Activated T-cell treated with anti-CD3 and anti-CD28 coated beads for 24 hours (primary cell): ENCODE measurements at places on chromosomes 6 and 20.

GRCh38 chr20:8386991-8387390 lies 254.9 kb downstream of the PLCB1 start:
- DNase-seq = no peak

GRCh38 chr6:158211273-158212055 lies 43.3 kb downstream of the GTF2H5 start:
- no peak for DNase-seq

- no peak for DNase-seq
Observed at GRCh38 chr6:110448846-110449540, 27.4 kb downstream of the SLC22A16 start.

DNA sequence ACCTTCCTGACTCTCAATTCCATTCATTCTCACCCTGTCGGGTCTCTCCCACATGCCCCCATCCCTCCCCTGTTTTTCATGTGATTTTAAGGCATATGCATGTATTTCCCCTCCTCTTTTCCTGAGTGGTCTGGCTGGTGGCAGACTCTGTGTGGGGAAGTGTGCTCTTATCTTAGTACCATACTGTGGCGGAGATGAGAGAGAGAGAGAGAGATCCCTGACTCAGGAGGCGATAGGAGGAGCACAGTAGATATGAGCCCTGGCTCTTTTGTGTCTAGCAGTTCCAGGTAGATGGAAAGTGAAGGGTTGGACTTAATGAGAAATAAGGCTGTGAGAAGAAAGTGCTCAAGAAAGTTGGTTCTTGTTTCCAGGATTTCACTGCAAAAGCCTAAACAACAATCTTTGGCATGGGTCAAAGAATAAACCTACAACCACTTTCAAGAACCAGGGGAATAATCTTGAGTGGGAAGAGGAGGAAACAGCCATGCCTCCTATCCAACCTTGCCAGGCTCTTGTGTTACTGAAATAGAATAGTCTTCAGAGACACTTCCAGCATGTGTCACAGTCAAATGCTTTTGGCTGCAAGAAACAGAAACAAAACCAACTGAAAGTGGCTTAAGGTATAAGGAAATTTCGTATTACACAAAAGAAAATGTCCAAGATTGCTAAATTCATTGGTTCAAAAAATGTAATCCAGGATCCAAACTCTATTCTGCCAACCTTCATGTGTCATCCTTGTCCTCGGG lies 123.8 kb upstream of the MYLIP start:
- no peak for DNase-seq

GRCh38 chr6:2124260-2124709 lies 121.1 kb downstream of the GMDS start:
- no peak for DNase-seq

DNA sequence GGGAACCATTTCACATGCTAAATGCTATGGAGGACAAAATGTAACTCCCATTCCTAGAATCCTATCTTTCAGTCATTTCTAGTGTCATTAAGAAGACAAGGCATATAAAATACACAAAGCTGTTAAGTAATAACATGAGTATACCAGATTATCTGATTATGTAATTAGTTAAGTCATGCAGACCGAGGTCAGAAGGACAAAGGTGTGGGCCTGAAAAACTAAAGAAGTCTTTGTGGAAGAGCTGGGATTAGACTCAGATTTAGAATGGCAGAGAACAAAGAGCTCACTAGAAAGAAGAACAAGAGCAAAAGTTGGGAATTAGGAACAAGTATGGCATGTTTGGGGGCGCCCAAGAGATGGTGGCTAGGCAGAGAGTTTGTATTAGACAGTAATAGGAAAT lies 37.0 kb downstream of the EFHC1 start:
- no peak for DNase-seq

DNA sequence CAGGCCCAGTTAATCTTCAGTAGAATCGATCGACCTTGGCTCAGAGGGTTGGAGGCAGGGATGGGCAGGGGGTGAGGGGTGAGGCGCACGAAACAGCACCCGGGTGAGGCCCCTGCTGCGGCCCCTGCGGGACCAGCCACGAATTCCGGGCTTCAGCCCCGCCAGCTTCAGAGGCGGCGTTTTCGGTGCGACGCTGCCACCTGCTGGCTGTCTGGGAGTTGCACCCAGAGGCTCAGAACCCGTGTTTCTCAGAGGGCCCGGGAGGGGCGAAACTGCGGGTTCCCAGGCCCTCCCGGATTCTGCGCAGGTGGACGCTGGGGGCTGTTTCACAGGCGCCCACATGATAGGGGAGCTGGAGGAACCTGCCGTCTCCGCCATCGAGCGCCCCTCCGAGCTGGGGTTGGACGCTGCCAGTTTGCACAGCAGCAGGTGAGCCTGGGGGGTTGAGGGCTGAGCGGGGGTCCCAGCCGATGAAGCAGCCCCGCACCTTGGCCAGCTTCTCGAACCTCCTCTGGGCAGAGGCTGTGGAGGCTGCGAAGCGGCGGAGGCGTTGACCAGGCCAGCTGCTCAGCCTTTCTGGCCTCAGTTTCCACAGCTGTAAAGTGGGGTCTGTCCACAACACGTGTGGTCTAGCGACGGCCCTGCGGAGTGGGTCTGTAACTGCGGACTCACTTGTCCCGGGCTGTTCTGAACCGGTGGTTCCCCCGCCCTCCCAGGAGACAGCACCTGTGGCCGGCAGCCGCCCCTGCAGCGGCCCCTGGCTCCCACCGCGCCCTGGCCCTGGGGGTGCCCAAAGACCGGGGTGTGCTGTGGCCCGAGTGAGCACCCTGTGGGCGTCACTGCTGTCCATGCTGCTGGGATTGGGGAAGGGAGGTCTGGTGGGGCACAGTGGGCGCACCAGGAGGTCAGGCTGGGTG lies 2.5 kb upstream of the BHLHE23 start:
- peak; percentile 74 for DNase-seq

- no peak for DNase-seq
Observed at GRCh38 chr20:50516935-50517816, 7.0 kb downstream of the PTPN1 start.

DNA sequence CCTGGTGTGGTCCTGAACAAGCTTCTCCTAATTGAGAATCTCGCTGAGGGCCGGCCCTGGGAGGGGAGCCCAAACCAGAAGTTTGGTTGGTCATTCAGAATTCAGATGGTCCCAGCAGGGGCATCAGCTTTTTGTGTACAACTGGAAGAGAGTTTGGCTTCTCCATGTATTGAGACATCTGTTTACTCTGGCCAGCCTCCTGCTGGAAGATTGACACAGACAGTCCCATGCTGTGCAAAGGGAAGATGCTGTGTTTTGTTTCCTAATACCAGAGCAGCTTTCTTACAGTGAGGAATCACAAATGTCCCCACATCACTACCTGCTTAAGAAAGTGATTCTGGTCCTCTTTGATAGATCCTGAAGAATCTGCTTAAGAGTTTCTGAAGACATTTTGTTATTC lies 97.8 kb downstream of the PLEKHG1 start:
- DNase-seq = no peak

- DNase-seq = no peak
Observed at GRCh38 chr20:41424546-41424945, 57.9 kb upstream of the EMILIN3 start.

GRCh38 chr20:2465100-2465499 lies 5.5 kb downstream of the SNRPB start:
- no peak for DNase-seq

DNA sequence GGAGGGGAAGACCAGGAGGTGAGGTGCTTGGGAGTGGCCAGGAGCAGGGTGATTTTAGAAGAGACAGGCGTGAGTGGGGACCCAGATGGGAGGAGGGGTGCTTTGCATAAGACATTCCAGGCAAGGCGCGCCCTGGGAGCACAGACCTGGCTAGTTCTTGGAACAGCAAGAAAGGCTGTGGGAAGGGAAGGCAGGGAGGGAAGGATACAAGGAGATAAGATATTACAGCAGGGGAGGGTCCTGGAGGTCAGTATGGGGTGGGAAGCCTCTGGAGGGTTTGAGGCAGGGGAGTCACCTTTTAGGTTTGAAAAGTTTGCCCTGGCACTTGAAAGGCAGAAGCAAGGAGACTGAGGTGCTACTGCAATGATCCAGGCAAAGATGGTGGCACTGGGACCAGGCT lies 111.8 kb downstream of the ZDHHC14 start:
- no peak for DNase-seq

GRCh38 chr6:40427196-40427595 lies 160.0 kb downstream of the LRFN2 start:
- no peak for DNase-seq

DNA sequence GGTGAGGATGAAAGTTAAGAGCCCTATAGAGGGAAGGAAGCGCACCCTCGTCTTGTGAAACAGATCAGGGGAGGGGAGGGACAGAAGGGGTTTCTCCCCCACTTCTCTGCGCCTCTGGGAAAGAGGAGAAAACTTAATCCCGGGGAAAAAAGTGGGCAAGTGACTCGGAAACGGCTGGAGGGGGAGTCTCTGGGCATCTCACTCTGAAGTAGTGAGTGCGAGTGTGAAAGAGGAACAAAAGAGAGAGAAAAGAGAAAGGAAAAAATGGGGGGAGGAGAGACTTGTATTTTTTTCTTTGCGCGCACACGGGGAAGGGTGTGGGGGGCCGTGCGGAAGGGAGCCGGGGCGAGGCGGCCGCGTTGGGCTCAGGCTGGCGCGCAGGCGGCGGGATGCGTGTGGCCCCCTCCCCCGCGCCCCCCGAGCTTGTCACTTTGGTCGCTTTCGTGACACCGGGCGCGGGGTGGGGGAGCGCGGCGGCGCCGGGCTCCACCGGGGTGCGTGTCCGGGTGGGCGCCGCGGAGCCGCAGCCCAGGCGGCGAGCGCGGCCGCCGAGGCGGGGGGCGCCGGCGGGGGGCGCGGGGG lies 454 bp downstream of the L3MBTL3 start:
- peak; percentile 17 for DNase-seq

DNA sequence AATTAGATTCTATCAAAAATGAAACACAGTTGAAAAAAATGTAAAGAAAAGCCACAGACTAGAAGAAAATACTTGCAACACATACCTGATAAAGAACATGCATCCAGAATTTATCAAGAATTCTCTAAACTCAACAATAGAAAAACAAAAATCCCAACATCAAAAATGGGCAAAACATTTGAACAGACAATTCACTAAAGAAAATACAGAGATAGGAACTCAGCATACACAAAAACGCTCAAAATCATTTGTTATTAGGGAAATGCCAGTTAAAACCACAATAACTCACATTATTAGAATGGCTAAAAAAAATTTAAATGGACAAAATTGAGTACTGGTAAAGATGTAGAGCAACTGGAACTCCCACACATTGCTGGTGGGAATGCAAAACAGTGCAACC lies 311.0 kb upstream of the PRDM1 start:
- DNase-seq = no peak

GRCh38 chr20:56358070-56358469 lies 704 bp upstream of the FAM210B start:
- no peak for DNase-seq

DNA sequence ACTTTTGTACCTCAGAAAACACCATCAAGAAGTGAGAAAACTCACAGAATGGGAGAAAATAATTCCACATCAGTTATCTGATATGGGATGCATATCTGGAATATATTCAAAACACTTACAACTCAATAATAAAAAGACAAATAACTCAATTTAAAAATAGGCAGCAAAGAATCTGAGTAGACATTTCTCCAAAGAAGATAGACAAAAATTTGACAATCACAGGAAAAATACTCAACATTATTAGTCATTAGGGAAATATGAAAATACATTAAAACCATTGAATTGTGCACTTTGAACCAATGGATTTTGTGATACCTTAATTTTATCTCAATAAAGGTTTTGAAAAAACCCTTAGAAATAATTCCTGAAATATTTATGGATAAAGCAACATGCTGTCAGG lies 36.9 kb upstream of the STMND1 start:
- DNase-seq = no peak

- no peak for DNase-seq
Observed at GRCh38 chr6:168182908-168183612, 104.0 kb upstream of the FRMD1 start.

DNA sequence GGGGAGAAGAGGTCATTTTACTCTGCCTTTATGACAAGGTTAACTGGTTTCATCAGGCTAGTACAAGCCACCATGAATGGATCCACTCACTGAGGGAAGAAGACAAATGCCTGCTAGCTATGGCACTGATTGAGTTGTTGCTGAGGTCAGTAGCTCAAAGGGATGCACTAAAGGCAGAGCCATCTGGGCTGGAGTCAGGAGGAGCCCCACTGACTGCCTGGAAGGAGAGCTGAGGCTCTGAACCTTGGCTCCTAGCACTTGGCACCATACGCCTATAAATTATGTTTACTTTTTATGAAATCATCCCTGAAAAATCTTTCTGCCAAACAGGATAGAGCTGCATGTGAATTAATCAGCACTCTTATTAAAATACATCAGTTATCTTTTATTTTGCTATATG lies 104.6 kb downstream of the DTD1 start:
- no peak for DNase-seq

DNA sequence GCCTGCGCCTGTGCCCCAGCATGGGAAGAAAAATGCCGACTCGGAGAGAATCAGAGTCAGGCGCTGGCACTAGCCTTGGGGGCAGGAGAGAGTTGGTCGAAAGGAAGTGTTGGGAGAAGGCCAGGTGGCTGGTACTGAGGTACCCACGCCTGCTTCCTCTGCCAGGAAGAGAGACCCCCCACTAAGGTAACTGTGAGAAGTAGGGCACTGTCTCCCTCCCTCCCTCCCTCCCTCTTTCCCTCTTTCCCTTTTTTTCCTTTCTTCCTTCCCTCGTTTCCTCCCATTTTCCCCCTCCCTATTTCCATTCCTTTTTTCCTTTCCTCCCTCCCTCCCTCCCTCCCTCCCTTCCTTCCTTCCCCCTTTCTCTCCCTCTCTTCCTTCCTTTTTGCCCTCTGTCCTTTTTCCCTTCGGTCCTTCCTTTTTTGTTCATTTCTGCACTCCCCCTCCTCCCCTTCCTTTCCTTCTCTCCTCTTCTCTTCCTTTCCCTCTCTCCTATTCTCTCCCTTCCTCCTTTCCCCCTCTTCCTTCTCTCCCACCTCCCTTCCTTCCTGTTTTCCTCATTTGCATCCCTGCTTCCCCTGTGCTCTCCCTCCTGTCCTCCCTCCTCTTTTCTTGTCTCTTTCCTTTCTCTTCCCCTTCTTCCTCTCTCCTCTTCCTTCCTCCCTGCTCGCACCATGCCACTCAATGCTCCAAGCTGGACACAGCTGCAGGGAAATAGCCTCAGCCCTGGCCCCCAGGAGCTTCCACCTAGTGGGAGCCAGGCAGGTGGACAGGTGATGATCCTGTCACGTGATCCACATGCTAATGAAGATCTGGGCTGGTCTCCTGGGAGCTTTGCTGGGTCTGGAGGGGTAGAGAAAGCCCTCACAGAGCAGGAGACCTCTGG lies 148.0 kb downstream of the DHX35 start:
- DNase-seq = no peak

- no peak for DNase-seq
Observed at GRCh38 chr6:80425089-80425823, 318.8 kb downstream of the BCKDHB start.

GRCh38 chr6:167833396-167833763 lies 6.7 kb downstream of the AFDN start:
- DNase-seq = no peak

GRCh38 chr20:43751167-43752050 lies 24.6 kb upstream of the GTSF1L start:
- DNase-seq = peak; percentile 57

DNA sequence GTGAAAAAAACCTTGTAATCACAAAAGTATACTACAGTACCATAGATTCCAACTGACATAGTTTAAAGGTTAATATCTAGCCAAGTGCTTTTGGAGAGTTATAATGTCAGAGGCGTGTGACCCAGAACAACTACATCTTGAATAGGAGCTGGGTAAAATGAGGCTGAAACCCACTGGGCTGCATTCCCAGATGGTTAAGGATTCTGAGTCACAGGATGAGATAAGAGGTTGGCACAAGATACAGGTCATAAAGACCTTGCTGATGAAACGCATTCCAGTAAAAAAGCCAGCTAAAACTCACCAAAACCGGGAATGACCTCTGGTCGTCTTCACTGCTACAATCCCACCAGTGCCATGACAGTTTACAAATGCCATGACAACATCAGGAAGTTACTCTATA lies 22.4 kb upstream of the KIAA0408 start:
- DNase-seq = no peak
